ENCODE measurements at places on chromosomes 11 and 22.

DNA sequence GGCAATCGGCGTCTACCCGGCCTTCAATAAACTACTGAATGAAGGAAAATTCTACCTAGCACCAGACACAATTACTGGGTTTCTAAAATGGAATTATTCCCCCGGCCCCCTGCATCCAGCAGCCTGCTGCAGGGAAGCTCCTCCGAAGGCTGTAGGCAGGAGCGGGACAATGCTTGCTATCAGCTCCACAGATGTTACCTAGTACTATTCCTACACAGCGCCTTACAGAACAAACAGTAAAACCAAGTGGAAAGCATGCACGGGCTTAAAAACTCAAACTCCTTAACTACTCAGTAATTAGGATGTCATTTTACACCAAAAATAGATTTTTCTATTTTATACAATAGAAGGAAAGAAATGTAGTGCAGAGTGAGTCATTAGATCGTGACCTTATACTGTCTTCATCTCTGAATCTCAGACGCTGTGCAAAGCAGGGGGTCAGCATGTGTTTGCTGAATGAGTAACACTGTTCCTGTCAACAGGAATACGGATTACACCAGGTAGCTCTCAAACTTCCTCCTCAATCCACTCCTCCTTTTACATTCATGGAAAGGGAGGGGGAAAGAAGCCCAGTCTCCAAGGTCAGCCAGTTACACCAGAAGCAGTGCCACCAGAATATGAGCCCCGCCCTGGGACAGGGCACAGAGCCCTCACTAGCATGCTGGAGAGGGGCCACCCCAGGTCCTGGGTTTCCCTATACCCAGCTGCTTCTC lies 74.9 kb downstream of the PACSIN2 start:
- DNase-seq, result no peak

DNA sequence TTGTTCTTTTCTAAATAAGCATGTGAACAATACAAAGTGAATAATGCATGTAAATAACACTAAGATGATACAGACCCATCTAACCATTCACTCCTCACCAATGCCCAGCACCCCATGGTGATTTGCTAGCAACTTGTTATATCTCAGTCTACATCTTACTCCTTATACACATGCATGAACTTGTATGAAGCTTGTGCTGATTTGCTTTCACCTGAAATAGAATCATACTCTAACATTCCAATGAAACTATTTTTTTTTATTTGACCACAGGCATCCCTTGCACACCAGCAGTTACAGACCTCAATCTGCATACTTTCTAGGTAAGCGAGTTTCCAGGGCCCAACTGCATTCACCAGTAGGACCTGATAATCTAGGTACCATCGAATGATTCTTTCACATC lies 873.6 kb downstream of the OPCML start:
- DNase-seq, result no peak

- no peak for DNase-seq
Observed at GRCh38 chr11:32081129-32081641, 9.7 kb upstream of the RCN1 start.

- DNase-seq, result no peak
Observed at GRCh38 chr11:128965485-128965884, 22.8 kb upstream of the TP53AIP1 start.

DNA sequence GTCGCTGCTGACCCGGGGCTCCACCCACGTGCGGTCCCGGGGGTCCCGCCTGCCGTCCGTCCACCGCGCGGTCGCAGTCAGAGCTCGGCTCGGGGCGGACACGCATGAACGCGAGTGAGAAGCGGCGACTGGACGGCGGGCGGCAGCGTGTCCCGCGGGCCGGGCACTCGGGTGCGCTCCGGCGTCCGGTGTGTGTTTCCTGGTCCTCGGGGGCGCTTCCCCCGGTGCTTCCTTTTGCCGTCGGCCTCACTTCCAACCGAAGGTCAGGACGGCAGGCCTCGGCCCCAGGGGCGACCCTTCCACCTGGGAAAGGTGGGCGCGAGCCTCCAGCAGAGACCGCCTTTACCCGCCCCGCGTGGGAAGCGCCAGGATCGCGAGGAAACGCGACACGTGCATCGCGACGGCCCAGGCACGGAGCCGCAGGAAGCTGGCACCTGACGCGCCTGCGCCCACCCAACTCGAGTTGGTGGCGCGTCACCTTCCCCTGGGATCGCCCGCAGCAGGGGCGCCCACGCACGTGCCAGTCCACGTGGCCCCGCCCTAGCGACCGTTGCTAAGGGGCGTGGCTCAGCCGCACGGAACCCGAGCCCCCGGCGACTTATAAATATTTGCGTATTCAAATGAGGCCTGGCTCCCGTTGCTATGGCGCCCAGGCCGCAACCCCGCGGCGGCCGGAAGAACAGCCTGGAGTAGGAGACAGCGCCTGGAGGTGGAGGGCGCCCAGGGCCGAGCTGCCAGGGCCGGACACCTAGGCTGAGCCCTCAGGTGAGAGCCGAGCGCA lies at the start of gene LRRC56:
Gene LRRC56 (plus strand): TSS at position 687 of the 781 bp plus-strand sequence. CDS start 3,158 bp downstream, outside the sequence.
- DNase-seq, result no peak

DNA sequence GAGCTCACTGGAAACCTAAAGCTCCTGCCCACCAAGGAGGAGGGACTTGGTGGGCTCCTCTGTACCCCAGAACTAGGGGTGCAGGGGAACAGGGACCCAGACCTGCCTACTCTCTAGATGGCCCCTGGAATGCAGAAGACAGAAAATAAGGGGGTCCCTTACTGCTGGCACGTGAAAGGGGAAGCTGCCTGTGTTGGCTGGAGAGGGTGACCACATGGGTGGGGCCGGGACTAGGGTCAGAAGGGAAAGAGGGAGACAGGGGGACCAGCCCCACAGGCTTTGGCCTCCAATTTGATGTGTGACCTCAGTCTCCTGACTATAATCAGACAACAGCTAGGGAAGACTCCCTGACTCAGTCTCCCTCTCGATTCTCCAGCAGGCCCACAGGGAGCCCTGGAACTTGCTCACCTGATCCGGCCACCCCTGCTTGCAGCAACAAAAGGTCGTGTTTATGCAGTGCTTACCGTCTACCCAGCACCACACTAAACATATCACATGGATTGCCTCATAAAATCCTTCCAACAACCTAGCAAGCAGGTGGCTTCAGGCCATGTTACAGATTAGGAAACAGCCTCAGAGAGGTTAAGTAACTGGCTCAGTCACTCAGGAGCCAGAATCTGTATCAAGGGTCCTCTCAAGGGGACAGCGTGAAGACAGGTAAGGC lies 10.2 kb downstream of the ARAP1 start:
- DNase-seq, result no peak

DNA sequence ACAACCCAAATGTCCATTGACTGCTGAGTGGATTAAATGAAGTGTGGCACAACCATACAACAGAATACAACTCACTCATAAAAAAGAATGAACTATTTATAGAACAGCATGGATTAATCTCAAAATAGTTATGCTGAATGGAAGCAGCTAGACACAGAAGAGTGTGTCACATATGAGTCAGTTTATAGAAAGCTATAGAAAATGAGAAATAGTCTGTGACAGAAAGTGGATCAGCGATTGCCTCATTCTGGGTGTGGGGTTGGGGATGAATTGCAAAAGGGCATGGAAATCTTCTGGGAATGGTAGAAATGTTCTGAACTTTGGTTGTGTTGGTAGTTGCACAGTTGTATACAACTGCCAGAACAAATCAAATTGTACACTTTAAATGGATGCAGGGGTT lies 37.4 kb downstream of the PRR5L start:
- no peak for DNase-seq

- DNase-seq, result no peak
Observed at GRCh38 chr22:48171271-48171691, 1408.8 kb downstream of the TBC1D22A start.

DNA sequence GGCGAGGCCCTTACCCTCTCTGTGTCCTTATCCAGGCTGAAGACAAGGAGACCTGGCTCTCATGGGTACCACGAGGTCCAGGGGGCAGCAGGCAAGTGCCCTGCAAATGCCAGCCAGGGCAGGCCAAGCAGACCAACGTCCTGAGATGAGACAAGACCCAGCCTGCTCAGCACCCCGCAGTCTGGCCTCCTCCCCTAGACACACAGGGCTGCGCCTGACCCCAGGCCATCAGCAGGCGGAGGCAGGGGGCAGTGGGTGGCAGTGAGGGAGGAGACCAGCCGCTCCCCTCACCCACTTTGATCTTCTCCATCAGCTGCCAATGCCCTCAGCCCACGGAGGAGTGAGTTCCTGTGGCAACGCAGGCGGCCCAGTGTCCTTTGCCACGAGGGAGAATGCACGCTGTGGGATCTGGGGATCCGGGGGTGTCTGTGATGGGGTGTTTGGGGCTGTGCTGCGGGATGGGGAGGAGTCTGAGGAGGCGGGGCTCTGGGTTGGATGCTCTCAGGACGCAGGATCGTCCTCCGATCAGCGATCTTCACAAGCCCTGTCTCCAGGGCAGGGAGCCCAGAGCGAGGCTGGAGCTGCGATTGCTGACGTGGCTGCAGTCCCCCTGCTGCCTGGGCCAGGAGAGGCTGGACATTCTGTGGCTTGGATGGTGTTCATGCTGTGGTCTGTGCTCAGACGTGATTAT lies 30.5 kb upstream of the PPARA start:
- DNase-seq, result no peak

- DNase-seq, result no peak
Observed at GRCh38 chr11:124551189-124551588, 7.7 kb upstream of the OR8B12 start.

- no peak for DNase-seq
Observed at GRCh38 chr22:46049726-46050450, 72.9 kb upstream of the WNT7B start.

DNA sequence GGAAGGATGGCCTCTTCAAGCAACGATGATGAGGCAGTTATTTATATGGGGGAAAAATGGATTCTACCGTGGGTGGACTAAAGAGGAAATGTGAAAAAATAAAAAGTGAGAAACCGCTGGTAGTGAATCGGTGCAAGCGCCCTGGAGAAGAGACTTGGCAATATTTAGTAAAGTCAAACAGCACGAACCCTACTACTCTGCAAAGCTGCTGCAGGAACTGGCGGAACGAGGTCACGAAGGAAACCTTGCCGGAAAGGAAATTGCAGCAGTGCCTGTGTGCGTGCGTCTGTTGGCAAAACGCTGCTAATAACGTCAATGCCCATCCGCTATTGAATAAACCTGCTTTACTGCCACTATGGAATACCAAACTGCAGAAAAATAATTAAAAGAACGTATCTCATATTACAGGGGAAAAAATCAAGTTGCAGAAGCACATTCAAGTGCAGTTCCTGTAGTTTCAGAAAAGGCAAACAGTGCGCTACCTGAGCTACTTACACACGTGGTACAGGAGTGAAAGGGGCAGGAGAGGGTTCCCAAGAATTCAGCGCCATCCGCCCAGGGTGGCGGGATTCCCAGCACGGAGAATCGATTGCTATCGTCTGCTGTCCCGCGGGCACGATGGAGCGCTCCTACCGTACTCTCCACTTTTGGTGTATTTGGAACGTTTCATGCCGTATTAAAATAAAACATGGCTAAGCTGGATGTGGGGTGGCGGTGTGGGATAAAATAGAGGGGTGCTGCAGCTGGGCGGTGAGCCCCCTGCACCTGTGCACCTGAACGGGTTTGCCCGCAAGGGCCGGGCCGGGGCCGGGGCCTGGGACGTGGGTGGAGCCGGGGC lies 585 bp upstream of the NADSYN1 start:
- DNase-seq, result no peak

DNA sequence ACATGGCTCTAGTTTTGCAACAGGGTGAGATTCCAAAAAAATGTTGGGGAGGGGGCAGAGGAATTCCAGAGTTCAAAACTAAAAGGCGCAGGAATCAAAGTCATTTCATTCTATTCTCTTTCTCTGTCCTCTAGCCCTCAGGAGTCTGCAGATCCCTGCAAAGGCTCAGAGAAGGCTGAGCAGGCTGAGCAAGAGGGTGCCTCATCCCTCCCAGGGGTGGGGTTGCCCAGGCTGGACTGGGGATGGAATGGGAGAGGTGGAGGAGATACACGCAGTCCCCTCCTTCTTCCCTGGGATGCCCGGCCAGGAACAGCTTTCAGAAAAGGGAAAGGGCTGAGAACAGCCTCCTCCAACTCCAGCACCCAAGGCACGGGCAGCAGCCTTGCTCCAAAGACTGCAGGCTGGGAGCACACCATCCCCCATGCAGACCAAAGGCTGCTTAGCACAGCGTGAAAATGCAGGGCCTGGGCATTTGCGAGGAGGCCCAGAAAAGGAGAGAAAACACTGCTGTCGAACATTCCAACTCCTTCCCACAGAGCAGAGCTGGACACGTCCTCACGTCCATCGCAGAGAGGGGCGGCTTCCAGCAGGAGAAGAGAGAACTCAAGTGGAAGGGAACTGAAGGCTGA lies 51.8 kb downstream of the MN1 start:
- DNase-seq, result no peak

GRCh38 chr22:29147331-29147899 lies 58.3 kb upstream of the EMID1 start:
- no peak for DNase-seq

DNA sequence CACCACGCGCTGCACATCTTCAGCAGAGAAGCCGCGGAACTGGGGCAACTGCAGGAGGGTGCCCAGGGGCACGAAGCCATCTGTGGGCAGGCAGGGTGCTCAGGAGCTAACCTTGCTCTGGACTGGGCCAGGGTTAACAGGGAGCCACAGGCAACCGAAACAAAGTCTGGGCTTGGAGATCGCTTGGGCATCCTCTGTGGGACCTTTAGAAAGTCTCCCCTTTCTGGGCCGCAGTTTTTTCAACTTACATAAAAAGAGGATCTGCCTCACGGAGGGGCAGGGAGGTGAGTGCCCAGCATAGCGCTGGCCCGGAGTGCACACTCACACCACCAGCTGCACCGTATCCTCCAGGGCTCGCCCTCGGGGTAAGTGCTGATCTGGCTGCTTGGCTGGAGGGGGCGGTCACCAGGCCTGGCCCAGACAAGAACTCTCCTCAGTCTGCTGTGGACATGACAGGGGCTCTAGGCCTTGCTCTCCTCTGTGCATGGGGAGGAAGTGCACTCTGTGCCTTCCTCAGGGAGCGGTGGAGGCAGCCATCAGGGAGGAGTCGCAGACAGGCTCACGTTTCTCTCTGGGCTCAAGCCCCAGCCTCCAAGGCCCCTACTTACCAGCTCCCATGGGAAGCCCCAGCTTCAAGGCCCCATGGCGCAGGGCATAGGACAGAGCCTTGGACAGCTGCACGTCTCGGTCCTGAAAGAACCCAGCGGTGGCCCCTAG lies 937 bp downstream of the TRPT1 start:
- DNase-seq, result no peak

DNA sequence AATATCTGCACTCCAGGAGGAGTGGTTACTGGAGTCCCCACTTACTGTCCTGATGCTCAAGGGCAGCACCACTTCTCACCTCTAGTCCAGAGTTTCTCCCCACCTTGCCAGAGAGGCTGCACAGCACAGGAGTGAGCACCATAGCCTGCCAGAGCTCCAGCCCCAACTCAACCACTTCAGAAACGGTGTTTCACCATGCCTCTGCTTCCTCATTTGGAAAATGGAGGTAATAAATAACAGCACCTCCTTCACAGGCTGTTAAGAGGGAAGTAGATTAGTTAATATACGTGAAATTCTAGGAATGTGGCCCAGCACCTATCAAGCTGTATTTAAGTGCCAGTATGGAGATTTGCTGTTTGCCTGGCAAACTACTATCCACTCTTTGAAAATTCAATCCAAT lies 63.0 kb downstream of the GALNT18 start:
- no peak for DNase-seq

- DNase-seq, result no peak
Observed at GRCh38 chr22:37728620-37729019, 31.8 kb downstream of the TRIOBP start.

GRCh38 chr22:50256258-50256862 lies 5.1 kb downstream of the MAPK12 start:
- no peak for DNase-seq

All from cortex of kidney (tissue), 1 donor.